ENCODE measurements at places on chromosomes 13 and 19.

DNA sequence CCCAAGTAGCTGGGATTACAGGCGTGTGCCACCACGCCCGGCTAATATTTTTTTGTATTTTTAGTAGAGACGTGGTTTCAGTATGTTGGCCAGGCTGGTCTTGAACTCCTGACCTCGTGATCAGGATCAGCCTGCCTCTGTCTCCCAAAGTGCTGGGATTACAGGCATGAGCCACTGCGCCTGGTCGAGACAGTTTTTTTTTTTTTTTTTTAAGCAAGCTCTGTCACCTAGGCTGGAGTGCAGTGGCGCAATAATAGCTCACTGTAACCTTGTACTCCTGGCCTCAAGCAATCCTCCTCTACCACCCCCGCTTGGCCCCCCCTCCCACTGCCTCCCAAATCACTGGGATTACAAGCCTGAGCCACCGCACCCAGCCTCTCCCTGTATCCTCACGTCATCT lies 6.4 kb upstream of the MAP2K7 start:
- DNase-seq = no peak

- DNase-seq = no peak
These were observed 356.8 kb downstream of the RFC3 start for GRCh38 chr13:34174671-34175145.

DNA sequence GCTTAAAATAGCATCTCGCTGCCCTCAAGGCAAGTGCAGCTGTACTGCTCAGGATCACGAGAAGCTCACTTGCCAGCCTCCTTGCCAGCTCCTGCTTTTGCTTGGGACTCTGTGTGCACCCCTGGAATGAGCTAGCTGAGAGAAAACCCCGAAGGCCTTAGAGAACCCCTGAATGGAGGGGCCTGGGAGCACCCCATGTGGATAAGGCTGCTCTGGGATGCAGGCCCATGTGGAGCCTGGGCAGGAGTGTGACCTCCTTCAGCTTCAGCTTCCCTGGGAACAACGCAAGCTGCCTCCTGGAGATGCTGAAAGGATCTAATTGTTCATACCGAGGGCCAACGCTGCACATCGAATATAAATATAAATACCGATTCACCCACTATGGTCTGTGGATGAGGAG lies 109.2 kb downstream of the HSPH1 start:
- no peak for DNase-seq

- DNase-seq = no peak
These were observed 78.0 kb downstream of the KLF5 start for GRCh38 chr13:73136776-73137175.

DNA sequence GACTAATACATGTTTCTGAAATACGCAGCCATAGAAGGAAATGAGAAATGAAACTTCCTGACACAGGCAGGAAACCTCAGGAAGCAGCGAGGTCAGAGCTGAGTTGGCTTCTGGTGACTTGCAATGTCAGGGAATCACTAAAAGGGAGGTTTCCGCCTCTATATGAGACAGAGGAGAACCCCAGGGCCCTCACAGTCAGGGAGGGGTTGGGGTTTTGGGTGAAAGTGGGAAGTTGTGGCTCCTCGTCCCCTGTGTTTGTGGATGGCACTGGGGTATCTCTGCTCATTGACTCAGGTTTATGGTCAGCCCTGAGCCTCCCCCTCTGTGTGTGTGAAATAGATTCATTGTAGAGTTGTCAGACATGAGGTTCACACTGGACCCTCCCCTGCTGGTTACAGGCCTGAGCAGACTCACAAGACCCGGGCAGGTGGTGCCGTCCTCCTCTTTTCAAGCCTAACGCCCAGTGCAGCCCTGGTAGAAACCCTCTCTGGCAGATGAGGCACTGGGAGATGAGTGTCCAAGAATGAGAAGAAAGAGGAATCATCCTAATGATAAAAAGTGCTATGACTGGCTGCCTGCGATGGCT lies 5.5 kb upstream of the LILRA6 start:
- DNase-seq = no peak

DNA sequence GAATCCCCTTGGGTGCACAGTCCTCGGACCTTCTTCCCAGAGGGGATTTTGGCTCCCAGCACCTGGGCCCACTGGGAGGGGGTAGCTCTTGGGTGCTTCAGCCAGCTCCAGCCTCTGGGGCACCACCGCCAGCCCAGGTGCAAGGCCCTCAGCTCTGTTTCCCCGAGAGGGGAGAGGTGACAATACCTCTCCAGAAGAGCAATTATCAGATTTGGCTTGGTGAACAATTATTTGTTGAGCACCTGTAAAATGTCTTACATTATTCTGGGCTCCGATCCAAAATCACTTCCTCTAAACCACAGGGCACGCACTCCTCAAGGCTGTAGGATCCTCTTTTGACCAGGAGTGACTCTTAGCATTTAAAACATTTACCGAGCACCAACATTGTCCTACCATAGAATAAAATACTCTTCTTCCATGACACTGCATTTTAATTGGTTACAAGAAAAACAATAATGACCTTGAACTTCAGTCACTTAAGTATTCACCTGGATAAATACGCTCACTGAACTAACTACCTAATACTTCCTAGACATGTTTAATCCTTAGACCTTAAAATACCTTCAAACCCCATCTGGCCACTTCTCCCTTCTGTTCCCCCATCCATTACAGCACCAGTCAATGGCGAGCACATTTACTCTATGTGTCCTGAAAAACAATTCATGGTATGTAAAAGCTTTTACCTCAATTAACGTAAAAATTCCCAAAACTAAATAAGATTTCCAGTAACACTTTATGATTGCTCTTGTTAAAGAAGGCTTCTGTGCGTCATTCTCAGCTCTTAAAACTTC lies 54.8 kb downstream of the ABCC4 start:
- DNase-seq = no peak

DNA sequence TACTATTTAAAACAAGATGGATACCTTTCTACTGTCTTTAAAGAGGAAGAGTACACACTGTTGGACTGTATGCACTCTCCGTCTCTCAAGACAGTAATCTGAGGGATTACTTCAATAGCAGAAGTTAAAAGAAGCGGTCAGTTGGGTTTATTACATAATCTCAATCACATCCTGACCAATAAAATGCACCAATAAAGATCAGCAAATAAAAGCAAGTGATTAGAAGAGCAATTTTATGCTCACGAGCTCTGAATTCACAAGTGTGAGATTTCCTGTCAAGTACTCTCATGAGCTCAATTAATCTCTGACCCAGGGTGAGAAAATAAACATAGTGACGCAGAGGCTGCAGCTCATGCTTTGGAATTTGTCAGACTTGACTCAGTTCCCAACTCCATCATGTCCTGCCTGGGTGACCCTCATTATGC lies 12.2 kb downstream of the ABCC4 start:
- DNase-seq = peak; percentile 71

- DNase-seq = no peak
These were observed 92.0 kb downstream of the C13orf42 start for GRCh38 chr13:51019026-51019425.

GRCh38 chr19:5586300-5587070 lies 18.7 kb upstream of the TINCR start:
- no peak for DNase-seq

DNA sequence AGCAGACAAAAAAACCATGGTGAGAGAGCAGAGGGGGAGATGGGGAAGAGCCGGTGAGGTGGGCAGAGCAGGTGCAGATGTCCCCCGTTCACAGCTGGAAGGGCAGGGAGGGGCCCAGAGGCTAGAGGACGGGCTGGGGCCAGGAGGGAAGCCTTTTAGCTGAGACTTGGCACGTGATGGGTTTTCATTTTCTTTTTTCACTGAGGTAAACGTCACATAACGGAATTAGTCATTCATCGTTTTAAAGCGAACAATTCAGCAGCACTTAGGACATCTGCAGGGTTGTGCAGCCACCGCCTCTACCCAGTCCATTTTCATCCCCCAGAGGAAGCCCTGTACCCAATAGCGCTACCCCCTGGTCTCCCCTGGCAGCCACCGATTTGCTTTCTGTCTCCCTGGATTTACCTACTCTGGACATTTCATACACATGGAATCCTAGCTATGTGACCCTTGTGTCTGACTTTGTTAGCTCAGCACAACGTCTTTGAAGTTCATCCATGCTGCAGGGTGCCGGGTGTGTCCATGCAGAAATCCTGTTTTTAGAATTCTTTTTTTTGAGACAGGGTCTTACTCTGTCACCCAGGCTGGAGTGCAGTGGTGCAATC lies 16.0 kb upstream of the EMC10 start:
- DNase-seq = peak; percentile 89

DNA sequence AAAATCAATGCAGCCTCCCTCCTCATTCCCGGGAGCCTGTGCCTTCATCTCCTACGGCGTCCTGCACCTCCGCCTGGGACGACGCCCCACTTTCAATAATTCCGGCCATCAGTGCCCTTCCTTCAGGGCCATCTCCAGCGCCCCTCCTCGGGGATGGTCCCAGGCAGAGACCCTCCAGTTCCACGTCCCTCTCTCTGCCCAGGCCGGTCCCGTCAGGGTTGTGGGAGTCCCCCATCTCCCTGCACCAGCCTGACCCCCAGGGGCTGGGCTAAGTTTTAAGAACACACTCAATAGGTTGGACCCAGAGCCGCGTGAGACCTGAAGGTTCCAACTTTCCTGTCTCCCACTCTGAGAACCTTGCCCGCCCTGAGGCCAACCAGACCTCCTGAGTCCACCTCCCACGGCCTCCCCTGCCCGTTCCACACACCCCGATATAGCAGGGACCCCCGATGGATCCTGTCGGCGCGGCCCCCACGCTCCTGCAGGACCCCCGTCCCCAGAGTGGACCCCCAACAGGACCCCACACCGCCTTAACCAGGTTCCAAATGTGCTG lies 646 bp downstream of the TMEM161A start:
- no peak for DNase-seq

DNA sequence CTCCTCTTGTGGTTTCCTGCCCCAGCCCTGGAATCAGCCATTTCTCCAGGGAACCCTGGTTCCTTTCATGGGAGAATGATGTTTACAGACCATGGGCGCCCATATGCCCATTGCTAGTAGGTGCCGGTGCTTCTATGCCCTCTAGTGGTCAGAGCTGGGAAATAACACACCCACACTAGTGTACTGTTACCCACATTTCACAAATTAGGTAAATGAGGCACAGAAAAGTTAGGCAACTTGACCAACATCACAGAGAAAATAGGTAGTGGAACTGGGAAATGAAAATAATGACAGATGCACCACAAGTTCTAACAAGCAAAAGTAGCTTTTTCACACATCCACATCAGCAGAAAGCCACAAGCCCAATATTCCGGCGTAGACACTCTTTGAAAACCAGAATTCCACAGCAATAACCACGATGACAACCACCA lies 1.3 kb upstream of the CEACAM3 start:
- peak; percentile 23 for DNase-seq

DNA sequence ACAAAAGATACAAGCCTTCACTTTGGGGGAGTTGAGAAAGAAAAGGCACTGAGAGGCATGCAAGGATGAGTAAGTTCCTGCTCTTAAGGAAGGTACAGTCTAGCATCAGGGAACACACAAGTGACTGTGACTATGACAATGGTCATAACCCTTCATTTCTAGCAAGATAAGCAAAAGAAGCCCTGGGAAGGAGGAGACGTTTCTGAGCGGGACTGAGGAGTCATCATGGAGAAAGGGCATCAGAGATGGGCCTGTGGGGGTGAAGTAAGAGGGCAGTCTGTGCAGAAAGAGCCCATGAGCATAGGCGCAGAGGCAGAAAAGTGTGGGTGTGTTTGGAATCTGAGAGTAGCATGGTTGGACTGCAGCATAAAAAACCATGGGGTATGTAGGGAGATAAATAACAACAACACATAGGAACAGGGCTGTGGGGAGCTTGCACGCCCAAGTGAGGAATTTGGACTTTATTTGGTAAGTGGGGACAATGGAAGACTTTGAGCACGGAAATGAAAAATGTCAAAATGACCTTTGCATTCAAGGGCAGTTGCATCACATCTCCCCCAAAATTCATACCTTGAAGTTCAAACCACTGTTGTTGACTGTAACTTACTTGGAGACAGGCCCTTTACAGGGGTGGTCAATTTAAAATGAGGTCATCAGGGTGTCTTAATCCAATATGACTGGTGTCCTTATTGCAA lies 86.7 kb downstream of the MBNL2 start:
- peak; percentile 76 for DNase-seq

DNA sequence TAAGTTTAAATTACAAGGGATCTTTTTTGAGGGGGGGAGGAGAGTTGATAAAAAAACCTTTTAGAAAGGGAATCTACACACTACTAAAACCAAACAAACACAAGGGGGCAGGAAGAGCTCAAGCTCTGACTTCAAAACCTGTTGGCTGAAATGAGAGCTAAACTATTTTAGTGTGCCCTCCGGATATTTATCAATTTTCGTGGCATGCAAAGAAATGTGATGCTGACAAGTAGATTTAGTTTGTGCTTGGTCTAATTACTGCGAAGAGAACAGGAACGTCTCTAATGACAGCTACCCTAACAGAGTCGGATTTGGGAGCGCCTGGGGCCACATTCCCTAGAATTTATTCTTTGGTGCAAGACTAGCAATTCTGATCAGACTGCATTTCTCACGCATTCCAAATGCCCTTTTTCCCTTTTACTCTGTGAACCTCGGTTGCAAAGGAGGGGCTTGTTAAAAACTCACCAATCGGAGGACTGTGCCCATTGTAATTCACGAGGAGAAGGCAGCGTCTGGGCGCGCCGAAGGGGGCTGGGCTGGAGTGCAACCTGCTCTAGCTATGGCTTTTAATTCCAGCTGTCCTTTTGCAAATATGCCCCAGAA lies 802 bp upstream of the FREM2 start:
- peak; percentile 14 for DNase-seq

- DNase-seq = no peak
These were observed 6.9 kb downstream of the GPR180 start for GRCh38 chr13:94608586-94608985.

GRCh38 chr13:64234255-64234654 lies 2818.6 kb upstream of the PCDH20 start:
- no peak for DNase-seq

GRCh38 chr13:46015366-46015765 lies 37.2 kb downstream of the ZC3H13 start:
- no peak for DNase-seq

DNA sequence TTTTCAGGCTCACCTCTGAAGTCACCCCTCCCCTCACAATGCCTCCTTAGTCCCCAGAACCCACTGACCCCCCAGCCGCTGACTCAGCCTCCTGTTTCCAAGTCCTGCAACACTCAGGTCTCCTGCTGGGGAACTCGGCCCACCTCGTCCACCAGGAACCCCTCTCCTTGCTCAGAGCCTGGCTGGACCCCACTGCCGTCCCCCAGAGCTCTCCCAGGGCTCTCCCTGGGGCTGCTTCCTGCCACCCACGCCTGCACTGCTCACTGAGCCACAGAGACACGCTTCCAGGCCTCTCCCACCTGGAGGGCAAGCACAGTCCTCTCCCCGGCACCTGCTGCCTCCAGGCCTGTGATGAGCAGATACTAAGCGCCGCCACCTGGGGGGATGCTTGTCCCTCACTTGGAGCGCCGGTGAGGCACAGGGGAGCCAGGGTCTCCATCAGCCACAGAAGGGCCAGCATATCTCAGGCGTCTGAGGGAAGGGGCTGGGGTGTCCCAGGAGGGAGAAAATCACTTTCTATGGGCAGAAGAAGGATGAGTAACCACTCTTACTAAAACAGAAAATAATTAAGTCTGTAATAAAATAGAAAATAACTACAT lies 53.8 kb downstream of the KLF2 start:
- DNase-seq = no peak

GRCh38 chr13:110132225-110132982 lies 174.6 kb downstream of the COL4A1 start:
- no peak for DNase-seq

Data from Caki2 (cell line).